ENCODE measurements at places on chromosomes 2 and 18.

GRCh38 chr2:198587741-198588140 is 783.3 kb downstream of the PLCL1 start:
- DNase-seq, result no peak

DNA sequence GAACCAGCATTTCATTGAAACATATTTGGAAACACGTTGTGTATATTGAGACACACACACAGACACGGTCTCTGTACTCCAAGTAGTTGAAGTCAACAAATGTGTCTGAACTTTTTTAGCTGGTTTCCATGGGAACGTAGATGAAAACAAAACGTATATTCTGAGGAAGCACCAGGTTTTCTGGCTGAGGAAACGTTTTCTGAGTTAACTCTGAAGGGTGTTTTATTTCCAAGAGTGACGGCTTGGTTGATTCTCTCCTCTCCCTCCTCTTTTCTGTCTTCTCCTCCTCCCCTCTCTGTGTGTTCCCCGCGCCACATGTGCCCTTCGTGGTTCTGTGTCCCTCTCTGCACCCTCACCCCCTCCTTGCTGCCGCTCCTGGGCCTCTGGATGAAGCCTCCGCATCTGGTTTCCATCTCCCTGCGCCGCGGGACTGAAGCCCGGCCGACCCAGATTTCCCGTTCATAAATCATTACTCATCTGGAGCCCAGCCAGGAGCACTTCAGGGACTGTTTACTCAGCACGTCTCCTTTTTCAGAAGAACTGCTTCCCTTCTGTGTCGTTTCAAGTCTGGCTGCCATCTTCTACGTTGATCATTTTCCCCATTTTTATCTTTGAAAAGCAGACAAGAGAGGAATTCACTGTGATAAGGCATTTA is 122.7 kb downstream of the COL6A3 start:
- DNase-seq, result no peak

- DNase-seq, result no peak
Measured at GRCh38 chr2:136750065-136750464, 15.3 kb upstream of the THSD7B start.

DNA sequence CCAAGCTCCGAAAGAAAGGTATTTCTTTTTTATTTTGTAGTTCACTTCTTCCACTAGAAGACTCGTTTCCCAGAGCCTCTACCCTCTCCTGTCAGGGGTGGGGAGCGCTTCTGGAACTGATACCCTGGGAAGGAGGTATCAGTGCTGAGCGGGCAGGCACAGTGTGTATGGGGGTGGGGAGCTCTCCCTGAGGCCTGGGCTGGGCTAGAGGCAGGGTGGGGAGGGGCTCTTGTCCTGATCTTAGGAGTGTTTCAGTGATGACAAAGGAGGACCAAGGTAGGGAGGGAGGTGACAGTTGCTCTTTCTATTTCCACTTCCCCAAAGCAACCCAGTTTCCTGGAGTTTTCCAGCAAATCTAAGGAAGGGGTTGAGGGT is 65.4 kb downstream of the ARHGAP25 start:
- DNase-seq, result no peak

GRCh38 chr18:36623681-36624190 is 205.1 kb downstream of the TPGS2 start:
- DNase-seq, result no peak

Measured in stimulated activated CD8-positive, alpha-beta memory T cell treated with anti-CD3 and anti-CD28 coated beads, Interleukin-2, amount 100 ng/mL, for 1 hour (primary cell).